ENCODE measurements at places on chromosomes 13 and 19.
A peak's percentile ranks its signal among the peaks of the same experiment; 100 is the strongest.

- no peak for DNase-seq
Measured at GRCh38 chr13:55577082-55577846, 1563.5 kb upstream of the PRR20A start.

DNA sequence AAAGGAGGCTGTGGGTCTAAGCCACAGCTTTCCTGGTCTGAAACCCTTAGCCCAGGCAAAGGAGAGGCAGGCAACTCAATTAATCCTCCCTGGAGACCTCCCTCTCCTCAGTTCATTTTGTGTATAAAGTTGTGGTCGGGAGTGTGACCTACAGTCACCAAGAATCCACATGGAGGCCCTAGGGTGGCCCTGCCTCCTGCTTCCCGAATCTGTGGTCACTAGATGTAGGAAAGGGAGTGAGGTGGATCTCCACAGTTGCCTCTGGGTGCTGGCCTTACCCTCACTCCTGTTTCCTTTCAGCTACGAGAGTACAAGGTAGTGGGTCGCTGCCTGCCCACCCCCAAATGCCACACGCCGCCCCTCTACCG lies 1.3 kb downstream of the RPL18A start:
- no peak for DNase-seq

GRCh38 chr19:49020931-49021895 lies 2.9 kb downstream of the CGB3 start:
- no peak for DNase-seq

GRCh38 chr13:29679396-29680053 lies 84.0 kb upstream of the SLC7A1 start:
- no peak for DNase-seq

GRCh38 chr13:108924134-108924533 lies 294.7 kb downstream of the MYO16 start:
- peak; percentile 42 for DNase-seq

DNA sequence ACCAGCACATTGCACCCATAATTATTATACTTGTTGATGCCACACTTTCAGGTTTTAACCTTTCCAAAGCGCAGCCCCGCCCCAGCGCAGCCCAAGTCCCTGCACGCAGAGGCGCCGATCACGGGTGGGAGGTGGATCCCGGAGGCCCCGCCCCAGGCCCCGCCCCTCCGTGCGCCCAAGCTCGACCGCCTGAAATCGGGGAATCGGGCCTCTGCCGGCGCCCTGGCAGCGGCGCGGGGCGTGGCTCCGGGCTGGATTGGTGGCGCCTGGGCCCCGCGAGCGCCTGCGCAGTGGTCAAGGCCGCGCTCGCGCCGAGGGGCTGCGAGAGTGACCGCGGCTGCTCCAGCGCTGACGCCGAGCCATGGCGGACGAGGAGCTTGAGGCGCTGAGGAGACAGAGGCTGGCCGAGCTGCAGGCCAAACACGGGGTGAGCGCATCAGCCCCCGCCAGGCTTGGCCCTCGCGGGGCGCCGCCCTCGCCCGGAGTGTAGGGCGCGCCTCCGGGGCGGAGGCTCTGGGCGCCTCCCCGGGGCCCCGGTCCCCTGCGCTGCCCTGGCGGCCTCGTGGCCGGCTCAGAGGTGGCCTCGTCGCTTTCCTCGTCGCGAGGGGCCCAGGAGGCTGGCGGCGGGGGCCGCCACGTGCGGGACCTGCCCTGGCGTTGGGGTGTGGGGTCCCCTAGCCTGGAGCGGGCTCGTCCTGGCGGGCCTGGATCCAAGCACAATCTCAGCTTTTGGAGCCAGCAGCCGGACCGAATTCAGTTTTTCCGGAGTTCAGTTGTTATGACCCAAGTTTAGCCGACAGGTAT lies at the start of gene PDCD5:
Gene PDCD5, plus strand, starts transcription at position 290 of the 804 bp plus-strand sequence. Its CDS starts 72 bp downstream, at position 362.
- peak; percentile 89 for DNase-seq

- DNase-seq = peak; percentile 9
Measured at GRCh38 chr19:9528757-9529336, 9.6 kb downstream of the ZNF426 start.

All from fibroblast of the aortic adventitia (primary cell).